Activated CD8-positive, alpha-beta memory T cell treated with anti-CD3 and anti-CD28 coated beads for 48 hours (primary cell): ENCODE measurements at places on chromosomes 4 and X.

- no peak for DNase-seq
Observed at GRCh38 chr4:100841911-100842310, 324.1 kb upstream of the EMCN start.

DNA sequence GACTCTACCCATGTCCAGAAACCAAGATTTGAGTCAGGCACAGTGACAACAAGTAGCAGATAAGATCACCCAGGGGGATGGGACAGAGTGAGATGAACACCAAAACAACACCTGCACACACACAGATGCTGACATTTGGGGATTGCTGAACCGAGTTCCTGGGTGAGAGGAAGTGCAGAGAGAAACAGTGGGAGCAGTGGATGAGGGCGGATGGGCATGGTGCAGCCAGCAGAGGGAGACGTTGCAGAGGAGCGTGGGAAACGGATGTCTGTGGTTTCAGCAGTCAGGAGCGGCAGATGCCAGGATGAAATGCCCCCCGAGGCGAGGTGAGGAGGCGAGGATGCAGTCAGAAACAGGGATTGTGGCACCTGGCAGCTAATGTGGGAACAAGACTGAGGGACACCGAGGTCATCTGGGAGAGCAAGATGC, 78.6 kb upstream of the STS start:
- no peak for DNase-seq

DNA sequence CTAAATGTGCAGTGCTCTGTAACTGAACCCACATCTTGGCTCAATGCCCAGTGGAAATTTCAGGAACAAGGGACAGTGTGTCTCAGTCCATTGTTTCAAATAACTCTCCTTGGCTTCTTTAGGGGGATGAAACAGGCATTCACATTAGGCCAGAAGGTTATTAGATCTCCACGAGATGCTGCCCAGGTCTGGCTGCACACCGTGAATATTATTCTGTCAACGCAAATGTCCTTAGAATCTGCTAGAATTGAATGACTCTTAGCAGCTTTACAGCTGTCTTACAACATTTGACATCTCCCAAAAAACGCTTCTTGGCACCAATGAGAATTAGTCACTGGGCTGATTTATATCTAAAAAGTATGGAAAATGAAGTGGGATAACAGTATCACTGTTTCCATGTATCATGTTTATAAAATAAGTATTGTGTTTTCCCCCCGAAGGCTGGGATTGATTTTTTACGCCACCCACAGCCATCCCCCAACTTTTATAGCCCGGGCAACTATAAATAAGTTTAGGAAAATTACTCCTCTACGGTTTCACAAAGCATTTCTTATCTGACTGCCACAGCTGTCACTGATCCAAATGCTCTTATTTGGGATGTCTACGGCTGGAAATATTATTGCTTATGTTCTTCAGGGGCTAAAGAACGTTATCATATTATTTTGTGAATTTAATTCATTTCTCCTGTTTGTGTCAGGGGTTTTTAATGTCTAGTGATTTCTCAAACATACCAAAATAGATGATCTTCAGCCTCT, 559.7 kb upstream of the FAT1 start:
- DNase-seq = no peak

DNA sequence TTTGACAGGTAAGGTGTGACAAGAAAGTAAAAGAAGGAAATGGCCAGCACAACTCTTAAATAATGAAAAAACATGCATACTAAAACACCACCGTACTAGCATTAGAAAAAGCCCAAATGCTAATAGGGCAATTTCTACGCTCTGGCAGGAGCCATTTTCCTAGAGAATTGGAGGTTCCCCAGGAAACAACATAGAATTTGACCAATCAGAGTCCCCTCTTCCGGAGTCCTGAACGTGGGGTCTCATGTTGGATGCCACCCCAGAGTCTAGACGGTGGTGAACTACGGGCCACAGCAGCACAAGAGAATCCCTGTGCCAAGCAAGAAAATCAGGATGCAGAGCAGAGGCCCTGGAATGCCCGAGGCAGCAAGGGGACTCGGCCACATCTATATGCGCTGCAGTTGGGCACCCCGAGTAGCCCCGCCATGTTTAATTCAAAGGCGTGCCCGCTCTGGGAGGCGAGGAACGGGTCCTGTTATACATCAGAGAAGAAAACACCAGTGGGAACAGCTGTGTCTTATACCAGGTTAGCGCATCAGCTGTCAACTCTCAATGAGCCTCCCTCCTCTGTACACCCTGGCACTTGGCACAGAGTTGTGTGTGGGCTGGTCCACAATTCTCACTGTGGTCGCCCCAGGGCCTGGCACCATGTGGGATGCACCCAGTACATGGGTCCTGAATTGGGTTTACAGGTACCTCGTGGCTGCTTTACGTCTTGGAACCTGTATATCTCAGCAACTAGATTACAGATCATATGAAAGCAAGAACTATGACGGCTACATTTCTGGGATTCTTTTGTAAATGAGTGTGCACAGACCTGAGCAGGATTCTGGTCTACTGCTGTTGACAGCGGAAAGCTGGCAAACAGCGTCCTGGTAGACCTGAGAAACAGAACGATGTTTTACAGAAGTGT, 52.1 kb downstream of the SEL1L3 start:
- DNase-seq = no peak
